Stimulated activated CD8-positive, alpha-beta memory T cell treated with anti-CD3 and anti-CD28 coated beads, Interleukin-15, amount 100 ng/mL, for 48 hours (primary cell): ENCODE measurements at places on chromosomes 11 and 22.

DNA sequence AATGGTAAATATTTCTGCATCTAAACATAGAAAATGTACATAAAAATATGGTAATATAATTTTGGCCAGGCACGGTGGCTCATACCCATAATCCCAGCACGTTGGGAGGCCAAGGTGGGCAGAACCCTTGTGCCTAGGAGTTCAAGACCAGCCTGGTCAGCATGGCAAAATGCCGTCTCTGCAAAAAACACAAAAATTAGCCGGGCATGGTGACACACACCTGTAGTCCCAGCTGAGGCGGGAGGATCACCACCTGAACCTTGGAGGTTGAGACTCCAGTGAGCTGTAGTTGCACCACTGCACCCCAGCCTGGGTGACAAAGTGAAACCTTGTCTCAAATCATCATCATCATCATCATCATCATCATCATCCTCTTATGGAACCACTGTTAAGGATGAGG lies 230.6 kb upstream of the NCAM1 start:
- no peak for DNase-seq

DNA sequence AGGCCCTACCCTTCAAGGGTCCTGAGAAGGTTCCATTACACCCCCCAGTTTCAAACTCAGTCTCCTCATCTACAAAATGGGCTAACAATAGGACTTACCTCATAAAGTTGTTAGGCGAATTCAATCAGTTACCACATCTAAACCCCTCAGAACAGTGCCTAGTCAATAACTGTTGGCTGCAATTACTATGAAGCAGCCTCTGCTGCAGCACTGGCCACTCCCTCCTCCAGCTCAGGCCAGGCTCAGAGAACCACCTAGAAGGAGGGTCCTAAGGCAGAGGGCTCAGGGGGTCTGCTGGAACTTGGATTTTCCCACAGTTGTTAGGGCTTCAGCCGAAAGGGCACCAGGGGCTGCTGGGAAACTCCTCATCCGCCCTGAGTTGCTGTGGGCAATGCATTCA lies 4.7 kb downstream of the FADS3 start:
- DNase-seq: no peak

DNA sequence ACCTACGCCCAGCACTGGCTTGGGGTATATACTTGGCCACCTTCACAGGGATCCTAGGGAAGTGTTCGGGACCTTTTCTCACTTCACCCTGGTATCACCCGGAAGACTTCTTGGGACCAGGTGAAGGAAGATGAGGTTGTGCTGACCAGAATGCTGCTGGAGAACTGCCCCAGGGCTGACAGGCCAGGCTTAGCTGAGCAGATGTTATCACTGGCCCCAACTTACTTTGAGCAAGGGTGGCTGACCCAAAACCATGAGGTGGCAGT lies 4.5 kb downstream of the FTH1 start:
- no peak for DNase-seq

GRCh38 chr11:2579315-2580060 lies 120.3 kb downstream of the KCNQ1OT1 start:
- no peak for DNase-seq

GRCh38 chr11:95652002-95652472 lies 137.5 kb downstream of the FAM76B start:
- DNase-seq: no peak

DNA sequence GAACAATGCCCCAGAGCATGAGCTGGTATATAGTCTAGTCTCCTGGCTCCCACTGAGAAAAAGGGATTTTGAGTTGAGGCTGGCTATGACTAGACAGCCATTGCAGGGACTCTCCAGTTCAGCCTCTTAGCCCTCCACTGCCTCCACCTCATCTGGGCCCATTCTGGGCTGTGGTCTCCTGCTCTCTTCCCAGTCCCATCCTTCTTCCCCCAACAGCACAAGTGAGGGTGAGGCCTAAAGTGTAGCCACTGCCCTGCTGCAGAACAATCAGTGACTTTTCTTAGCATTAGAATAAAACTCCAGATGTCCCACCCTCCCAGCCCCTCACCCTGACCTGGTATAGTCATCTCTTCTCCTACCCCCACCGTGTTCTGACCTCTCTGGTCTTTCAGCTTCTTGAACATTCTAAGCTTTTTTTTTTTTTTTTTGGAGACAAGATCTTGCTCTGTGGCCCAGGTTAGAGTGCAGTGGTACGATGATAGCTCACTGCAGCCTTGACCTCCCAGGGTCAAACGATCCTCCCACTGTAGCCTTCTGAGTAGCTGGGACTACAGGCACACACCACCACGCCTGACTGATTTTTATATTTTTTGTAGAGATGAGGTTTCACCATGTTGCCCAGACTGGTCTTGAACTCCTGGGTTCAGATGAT lies 4.3 kb downstream of the MED15 start:
- DNase-seq: no peak

DNA sequence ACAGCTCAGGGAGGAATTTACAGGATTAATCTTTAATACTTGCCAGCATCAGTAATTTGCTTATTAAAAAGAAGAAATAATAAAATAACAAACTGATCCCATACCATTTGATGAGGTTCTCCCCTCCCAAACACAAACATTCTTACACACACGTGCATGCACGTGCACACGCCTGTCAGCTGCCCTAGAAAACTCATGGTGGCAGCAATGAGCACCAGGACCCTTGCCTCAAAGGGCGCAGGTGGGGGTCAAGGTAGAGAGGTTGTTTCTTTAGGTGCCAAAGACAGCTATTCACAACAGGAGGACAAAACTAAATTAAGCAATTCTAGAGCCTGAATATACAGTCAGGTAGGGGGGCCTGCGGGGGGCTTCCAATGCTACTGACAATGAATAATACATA lies 219.3 kb downstream of the BUD13 start:
- DNase-seq: no peak

DNA sequence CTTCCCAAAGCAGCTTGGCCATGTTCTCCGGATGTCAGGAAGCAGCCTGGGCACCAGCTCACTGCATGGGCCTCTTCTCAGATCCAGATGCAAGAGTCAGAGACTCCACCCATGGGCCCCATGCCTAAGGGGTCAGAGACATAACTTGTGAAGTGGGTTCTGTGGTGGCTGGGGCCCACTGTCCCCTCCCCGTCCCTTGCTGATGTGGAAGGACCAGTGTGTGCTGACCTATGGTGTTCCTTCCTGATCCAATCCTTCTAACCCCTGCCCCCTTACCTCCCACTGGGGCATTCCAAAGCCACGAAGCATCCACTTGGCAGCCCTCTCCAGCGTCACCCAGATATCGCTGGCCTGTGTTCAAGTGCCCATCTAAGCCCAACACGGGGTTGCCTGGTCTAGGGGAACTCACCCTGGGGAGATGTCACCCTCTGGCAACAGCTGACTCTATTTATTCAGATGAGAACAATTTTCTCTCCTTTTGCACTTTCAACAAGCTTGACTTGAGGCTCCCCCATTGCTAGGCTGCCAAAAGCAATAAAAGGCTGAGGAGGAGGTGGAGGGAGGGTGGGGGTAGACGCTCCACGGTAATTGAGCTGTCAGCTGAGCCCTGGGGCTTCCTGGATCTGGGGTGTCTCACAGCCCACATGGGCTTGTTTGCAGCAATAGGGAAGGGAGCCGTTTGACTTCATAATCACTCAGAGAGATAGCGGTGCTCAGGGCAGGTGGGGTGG lies 158.5 kb downstream of the ADAMTS15 start:
- DNase-seq: no peak
